ENCODE measurements at places on chromosomes 2 and 18.
A peak's percentile ranks its signal among the peaks of the same experiment; 100 is the strongest.

GRCh38 chr18:60543646-60544045 lies 171.1 kb upstream of the MC4R start:
- H3K36me3 ChIP-seq = no peaks in the 10 kb centered on the region
- DNase-seq = no peak
- no peak overlapping the region for H3K4me3 ChIP-seq
- peaks cover 3% of the 10 kb centered on the region for H3K27me3 ChIP-seq

GRCh38 chr2:38978296-38978903 lies 88.7 kb downstream of the ARHGEF33 start:
- no peak overlapping the region for H3K27ac ChIP-seq
- H3K36me3 ChIP-seq = peaks cover under 1% of the 10 kb centered on the region
- H3K4me3 ChIP-seq = no peak overlapping the region
- H3K27me3 ChIP-seq = no peaks in the 10 kb centered on the region
- no peak for DNase-seq

GRCh38 chr2:182954789-182955188 lies 83.5 kb downstream of the NCKAP1 start:
- H3K4me3 ChIP-seq = no peak overlapping the region
- no peaks in the 10 kb centered on the region for H3K27me3 ChIP-seq
- peaks cover 84% of the 10 kb centered on the region for H3K36me3 ChIP-seq

DNA sequence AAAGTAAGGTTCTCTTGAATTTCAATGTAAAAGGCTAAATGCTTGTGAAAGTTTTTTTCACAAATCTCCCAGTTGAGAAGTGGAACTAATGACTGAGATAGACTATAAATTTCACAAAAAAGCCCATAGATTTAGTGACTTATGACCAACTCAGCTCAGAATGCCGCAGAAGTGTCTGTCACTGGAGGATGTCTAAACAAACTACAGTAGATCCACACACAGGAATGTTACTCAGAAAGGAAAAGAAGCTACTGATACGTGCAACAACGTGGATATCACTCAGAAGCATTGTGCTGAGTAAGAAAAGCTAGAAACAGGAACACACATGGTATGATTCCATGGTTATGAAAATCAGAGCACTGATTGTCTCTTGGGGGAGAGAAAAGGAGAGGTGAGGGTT lies 151.9 kb downstream of the DOCK10 start:
- H3K4me1 ChIP-seq = no peaks in the 10 kb centered on the region
- no peak overlapping the region for H3K27ac ChIP-seq
- peaks cover 9% of the 10 kb centered on the region for H3K27me3 ChIP-seq
- no peak for DNase-seq

GRCh38 chr2:15939556-15939853 lies 845 bp upstream of the MYCN start:
- peaks cover 51% of the 10 kb centered on the region for H3K4me1 ChIP-seq
- H3K4me3 ChIP-seq = peak overlapping the region; percentile 98
- H3K27me3 ChIP-seq = peaks cover 3% of the 10 kb centered on the region
- H3K36me3 ChIP-seq = peaks cover 18% of the 10 kb centered on the region
- H3K27ac ChIP-seq = no peak overlapping the region

GRCh38 chr2:149141046-149141445 lies 102.5 kb downstream of the LYPD6B start:
- H3K27me3 ChIP-seq = peaks cover 4% of the 10 kb centered on the region
- no peak overlapping the region for H3K4me3 ChIP-seq
- peaks cover 9% of the 10 kb centered on the region for H3K36me3 ChIP-seq
- no peak for DNase-seq
- H3K4me1 ChIP-seq = peaks cover 42% of the 10 kb centered on the region

DNA sequence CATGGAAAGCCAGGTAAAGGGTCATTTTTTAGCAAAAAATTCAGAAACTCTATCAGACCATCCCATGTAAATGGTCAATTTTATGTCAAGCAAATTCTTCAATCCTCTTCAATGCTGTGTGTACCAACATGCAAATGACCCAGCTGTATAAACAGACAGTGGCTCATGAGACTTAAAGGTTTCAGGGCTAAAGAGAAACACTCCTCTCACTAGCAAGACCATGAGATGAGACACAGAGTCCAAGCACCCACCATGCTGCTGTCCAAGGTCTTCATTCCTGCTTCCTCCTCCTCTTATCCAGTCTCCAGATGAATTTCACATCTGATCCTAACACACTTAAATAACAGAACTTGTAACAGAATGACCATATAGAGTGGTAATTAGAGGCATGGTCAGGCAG lies 30.8 kb upstream of the ONECUT2 start:
- H3K27me3 ChIP-seq = peaks cover 17% of the 10 kb centered on the region
- DNase-seq = no peak
- H3K4me3 ChIP-seq = no peak overlapping the region
- H3K36me3 ChIP-seq = no peaks in the 10 kb centered on the region
- no peaks in the 10 kb centered on the region for H3K4me1 ChIP-seq

DNA sequence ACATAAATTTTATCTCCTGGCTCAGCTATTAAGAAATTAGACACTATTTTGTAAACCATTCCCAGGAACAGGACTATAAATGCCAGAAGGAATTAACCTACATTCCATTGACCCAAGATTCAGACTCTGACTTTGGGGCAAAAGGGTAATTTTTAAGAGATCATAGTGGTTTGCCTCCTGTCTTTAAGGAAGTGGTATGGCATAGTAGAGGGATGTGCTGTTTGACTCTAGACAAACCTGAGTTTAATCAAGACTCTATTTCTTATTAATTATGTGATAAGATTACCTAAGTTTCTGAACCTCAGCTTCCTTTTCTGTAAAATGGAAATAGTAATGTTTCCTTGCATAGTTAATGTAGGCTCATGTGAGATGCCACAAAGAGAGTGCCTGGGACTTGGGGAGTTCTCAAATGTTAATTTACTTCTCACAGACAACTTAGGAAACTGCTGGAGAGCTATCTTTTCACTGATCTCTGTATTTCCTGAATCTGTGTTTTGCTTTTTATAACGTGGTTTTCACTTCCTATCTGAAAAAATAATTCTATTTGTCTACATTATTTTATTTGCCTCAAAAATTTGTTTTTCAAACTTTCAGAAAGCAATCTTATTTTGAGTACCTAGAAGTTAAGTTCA lies 11.9 kb upstream of the SLC40A1 start:
- DNase-seq = no peak
- H3K4me1 ChIP-seq = no peaks in the 10 kb centered on the region
- no peak overlapping the region for H3K27ac ChIP-seq
- no peaks in the 10 kb centered on the region for H3K27me3 ChIP-seq
- no peak overlapping the region for H3K4me3 ChIP-seq
- H3K36me3 ChIP-seq = no peaks in the 10 kb centered on the region

- H3K27ac ChIP-seq = no peak overlapping the region
- H3K36me3 ChIP-seq = no peaks in the 10 kb centered on the region
- peaks cover 34% of the 10 kb centered on the region for H3K4me1 ChIP-seq
- peaks cover 10% of the 10 kb centered on the region for H3K27me3 ChIP-seq
- DNase-seq = no peak
- no peak overlapping the region for H3K4me3 ChIP-seq
These were observed 16.7 kb upstream of the GYPC start for GRCh38 chr2:126639276-126639675.

- no peaks in the 10 kb centered on the region for H3K36me3 ChIP-seq
- peaks cover 65% of the 10 kb centered on the region for H3K4me1 ChIP-seq
- H3K27me3 ChIP-seq = peaks cover 3% of the 10 kb centered on the region
- DNase-seq = no peak
- H3K4me3 ChIP-seq = no peak overlapping the region
These were observed 77.9 kb downstream of the LIMS1 start for GRCh38 chr2:108612153-108612513.

DNA sequence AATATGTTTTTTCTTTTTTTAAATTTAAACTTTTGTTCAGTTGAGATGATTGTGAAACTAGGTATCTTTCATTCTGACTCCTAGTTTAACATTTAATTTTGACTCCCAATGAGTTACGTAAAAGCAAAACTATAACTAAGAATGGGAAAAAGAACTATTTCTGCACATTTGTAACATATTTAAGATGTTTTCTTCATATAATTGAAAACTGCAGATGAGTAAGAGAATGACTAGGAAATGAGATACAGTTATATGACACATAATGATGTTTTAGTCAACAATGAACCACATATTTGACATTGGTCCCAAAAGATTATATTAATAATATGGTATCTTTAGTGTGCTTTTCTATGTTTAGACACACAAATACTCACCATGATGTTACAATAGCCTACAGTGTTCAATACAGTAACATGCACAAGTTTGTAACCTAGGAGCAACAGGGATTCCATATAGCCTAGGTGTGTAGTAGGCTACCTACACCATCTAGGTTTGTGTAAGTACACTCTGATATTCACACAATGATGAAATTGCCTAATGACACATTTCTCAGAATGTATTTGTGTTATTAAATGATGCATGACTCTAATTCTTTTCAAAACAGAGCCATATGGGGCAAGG lies 12.6 kb downstream of the ERMN start:
- H3K4me3 ChIP-seq = no peak overlapping the region
- no peak overlapping the region for H3K27ac ChIP-seq
- no peaks in the 10 kb centered on the region for H3K27me3 ChIP-seq
- H3K36me3 ChIP-seq = no peaks in the 10 kb centered on the region
- no peak for DNase-seq
- H3K4me1 ChIP-seq = no peaks in the 10 kb centered on the region

DNA sequence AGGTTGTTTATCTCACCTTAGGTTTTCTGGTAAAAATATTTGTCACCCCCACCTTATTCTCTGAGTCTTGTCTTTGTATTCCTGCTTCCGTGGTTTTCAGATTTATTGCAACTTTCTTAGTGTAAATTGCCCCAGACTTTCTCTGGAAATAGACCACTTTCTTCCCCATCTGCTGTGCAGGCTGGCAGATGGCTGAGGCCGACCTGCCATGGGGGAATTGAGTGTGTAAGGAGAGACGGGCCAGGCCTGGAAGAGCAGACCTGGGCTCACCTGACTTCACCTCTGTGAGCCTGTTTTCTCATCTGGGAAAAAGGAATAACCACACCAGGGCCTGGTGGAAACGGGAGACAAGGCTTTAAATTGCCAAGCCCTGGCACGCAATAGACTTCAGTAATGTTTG lies 44.9 kb downstream of the ACKR3 start:
- DNase-seq = no peak
- peaks cover 31% of the 10 kb centered on the region for H3K4me1 ChIP-seq
- no peak overlapping the region for H3K4me3 ChIP-seq
- no peaks in the 10 kb centered on the region for H3K36me3 ChIP-seq

DNA sequence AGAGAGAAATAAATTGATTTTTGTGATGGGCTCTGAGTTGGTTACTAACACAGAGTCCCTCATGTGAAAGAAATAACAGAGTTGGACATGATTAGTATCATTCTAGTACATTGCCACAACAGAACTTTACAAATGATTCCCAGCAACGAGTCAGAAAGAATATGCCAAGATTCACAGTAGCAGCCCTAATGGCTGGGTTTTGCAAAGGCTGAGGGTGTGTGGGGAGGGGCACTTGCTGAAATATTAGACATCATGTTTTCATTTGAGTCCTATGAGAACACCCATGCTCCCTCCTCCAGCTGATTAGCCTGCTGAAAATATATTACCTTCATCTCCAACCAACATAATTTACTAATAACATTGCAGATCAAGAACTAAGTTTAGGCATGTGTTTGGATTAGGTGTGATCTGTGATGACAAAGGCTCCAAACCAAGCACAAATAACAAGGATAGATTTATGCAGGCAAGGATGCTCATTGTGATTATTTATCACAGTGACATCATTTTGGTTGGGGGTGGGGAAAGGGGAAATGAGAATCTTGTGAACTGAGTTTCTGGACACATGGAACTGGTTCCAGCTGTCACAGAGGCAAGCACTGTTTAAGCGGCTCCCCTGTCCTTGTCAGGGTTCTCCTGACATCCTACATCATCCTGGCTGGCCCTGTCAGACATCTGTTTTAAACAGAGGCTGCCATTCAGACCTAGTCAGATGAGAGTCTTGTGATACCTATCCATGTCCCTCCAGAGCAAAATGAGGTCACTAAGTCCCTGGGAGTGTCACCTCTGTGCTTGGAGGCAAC lies 205.8 kb upstream of the NCKAP5 start:
- no peaks in the 10 kb centered on the region for H3K36me3 ChIP-seq
- no peak overlapping the region for H3K27ac ChIP-seq
- no peaks in the 10 kb centered on the region for H3K27me3 ChIP-seq

GRCh38 chr2:135844301-135844895 lies 7.4 kb upstream of the LCT start:
- peaks cover 30% of the 10 kb centered on the region for H3K4me1 ChIP-seq
- no peaks in the 10 kb centered on the region for H3K27me3 ChIP-seq
- H3K36me3 ChIP-seq = peaks cover 71% of the 10 kb centered on the region
- H3K27ac ChIP-seq = peak overlapping the region; percentile 50
- no peak for DNase-seq

DNA sequence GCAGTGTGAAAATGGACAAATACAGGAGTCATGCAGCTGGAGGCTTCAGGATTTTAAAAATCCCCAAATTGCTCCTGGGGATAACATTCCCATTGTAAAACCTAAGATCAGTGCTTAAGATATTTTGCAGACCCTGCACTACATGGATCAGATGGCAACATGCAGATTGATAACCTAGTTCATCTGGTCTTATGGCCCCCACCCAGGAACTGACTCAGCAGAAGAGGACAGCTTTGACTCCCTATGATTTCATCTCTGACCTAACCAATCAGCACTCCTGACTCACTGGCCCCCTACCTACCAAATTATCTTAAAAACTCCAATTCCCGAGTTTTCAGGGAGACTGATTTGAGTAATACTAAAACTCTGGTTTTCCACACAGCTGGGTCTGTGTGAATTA lies 20.0 kb downstream of the SRBD1 start:
- peaks cover 35% of the 10 kb centered on the region for H3K36me3 ChIP-seq
- no peaks in the 10 kb centered on the region for H3K27me3 ChIP-seq
- no peak overlapping the region for H3K27ac ChIP-seq
- no peak overlapping the region for H3K4me3 ChIP-seq
- no peak for DNase-seq

GRCh38 chr18:55861266-55861665 lies 273.3 kb upstream of the TCF4 start:
- H3K27ac ChIP-seq = no peak overlapping the region
- no peaks in the 10 kb centered on the region for H3K36me3 ChIP-seq
- no peak for DNase-seq
- peaks cover 20% of the 10 kb centered on the region for H3K4me1 ChIP-seq

GRCh38 chr2:20594957-20595356 lies 55.9 kb downstream of the HS1BP3 start:
- H3K36me3 ChIP-seq = no peaks in the 10 kb centered on the region
- H3K27ac ChIP-seq = peak overlapping the region; percentile 86
- no peak for DNase-seq
- H3K27me3 ChIP-seq = peaks cover 3% of the 10 kb centered on the region
- no peak overlapping the region for H3K4me3 ChIP-seq

DNA sequence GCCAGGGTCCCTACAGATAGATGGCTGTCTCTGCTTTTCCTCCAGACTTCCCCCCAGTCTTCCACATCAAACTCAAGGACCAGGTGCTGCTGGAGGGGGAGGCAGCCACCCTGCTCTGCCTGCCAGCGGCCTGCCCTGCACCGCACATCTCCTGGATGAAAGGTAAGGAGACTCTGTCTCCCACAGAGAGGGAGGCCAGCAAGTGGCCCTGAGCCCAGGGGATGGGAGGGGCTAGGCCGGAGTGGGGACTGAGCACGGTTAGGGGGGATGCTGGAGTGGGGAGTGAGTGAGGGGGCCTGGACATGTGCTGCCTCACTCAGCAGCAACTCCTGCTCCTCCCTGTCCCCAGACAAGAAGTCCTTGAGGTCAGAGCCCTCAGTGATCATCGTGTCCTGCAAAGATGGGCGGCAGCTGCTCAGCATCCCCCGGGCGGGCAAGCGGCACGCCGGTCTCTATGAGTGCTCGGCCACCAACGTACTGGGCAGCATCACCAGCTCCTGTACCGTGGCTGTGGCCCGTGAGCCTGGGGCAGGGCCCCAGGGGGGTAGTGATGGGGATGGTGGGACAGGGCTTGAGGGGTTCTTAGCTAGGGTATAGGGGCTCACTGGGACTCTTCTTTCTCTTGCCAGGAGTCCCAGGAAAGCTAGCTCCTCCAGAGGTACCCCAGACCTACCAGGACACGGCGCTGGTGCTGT lies 10.4 kb upstream of the GMPPA start:
- H3K27me3 ChIP-seq = peaks cover 78% of the 10 kb centered on the region
- H3K36me3 ChIP-seq = no peaks in the 10 kb centered on the region
- DNase-seq = no peak
- no peak overlapping the region for H3K27ac ChIP-seq
- H3K4me1 ChIP-seq = peaks cover 33% of the 10 kb centered on the region
